ENCODE measurements at places on chromosomes 2 and 18.

DNA sequence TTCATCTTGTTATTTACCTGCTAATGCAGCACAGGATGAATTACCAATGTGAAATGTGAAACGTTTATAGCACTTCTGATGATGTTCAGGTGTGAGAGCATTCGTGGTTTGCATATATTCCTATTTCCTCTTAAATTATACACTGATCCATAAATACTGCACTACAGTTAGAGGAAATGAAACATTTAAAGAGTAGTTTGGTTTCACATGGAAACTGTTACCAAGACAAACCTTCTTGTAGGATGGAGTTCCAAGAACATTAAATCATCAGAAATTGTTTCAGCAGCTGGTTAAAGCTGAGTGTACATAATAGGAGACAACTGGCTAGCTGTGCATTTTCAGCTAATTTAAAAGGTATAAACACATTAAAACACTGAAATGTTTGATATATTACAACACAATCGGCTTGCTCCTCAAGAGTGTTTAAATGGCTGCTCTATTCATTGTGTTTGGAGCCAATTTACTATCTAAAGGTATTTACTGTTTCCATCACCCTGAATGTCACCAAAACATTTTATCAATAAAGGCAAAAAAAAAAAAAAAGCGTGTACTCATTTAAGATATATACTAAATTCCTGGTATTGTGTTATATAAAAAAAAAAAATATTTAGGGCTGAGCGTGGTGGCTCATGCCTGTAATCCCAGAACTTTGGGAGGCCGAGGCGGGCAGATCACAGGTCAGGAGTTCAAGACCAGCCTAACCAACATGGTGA is 100.6 kb downstream of the DYM start:
- peak overlapping the region; percentile 21 for H3K27ac ChIP-seq
- peaks cover 18% of the 10 kb centered on the region for H3K4me1 ChIP-seq
- no peaks in the 10 kb centered on the region for H3K27me3 ChIP-seq
- no peak for DNase-seq

DNA sequence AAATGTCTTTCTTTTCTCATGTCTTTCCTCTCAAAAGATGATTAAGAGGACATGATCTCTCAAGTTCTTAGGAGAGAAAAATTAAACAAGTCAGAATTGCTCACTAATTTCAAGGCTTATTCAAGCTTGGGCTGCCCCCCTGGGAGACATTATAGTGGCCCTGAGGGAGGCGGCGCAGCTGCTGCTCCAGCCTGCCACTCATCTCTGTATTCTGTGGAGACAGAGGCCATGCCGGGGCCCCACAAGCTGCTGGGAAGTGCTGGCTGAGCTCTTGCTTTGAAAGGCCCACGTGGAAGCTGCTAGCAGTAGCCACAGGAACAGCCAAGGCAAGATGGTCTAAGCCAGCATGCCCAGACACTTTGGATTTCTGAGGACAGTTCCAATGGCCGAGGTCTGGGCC is 267.4 kb downstream of the LNPK start:
- no peaks in the 10 kb centered on the region for H3K4me1 ChIP-seq
- H3K36me3 ChIP-seq = no peaks in the 10 kb centered on the region
- H3K27ac ChIP-seq = no peak overlapping the region

- H3K27me3 ChIP-seq = no peaks in the 10 kb centered on the region
- no peak overlapping the region for H3K4me3 ChIP-seq
- DNase-seq = no peak
- no peak overlapping the region for H3K27ac ChIP-seq
- peaks cover 26% of the 10 kb centered on the region for H3K4me1 ChIP-seq
- peaks cover 2% of the 10 kb centered on the region for H3K36me3 ChIP-seq
Measured at GRCh38 chr2:199916980-199917379, 5.9 kb downstream of the C2orf69 start.

DNA sequence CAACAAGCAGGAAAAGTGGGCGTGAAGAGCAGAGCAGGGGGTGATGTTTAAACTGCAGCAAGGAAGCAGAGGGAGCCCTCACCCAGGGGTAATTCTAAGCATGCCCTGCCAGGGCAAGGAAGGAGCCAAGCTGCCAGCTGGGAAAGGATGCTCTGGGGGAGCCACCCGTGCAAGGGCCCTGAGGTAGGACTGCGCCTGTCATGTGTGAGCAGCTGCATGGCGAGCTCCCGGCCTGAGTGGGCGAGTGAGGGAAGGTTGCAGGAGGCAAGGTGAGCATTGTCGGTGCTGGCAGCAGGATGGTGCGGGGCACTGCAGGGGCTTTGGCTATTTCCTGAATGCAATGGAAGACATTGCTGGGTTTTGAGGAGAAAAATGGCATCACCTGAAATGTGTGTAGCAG is 107.2 kb downstream of the COPS8 start:
- H3K4me1 ChIP-seq = no peaks in the 10 kb centered on the region
- H3K4me3 ChIP-seq = no peak overlapping the region
- H3K27me3 ChIP-seq = peaks cover 49% of the 10 kb centered on the region
- no peaks in the 10 kb centered on the region for H3K36me3 ChIP-seq
- DNase-seq = no peak

DNA sequence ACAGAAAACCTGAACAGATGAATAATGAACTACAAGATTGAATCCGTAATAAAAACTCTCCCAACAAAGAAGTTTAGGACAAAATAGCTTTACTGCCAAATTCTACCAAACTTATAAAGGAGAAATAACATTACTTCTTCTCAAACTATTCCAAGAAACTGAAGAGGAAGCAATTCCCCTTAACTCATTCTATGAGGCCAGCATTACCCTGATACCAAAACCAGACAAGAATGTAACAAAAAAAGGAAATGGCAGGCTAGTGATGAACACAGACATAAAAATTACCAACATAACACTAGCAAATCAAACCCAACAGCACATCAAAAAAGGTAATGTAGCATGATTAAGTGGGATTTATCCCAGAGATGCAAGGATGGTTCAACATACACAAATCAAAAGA is 213.7 kb upstream of the FOSL2 start:
- H3K27me3 ChIP-seq = no peaks in the 10 kb centered on the region
- no peaks in the 10 kb centered on the region for H3K4me1 ChIP-seq
- DNase-seq = no peak
- no peak overlapping the region for H3K27ac ChIP-seq
- H3K4me3 ChIP-seq = no peak overlapping the region

Measured in T-helper 17 cell (primary cell).